Esophagus muscularis mucosa (tissue), 4 donors: ENCODE measurements at places on chromosomes 13 and 19. TPM values are rescaled to one million over a fixed set of nuclear protein-coding genes. Genes with fewer than 3 reads are reported as not detected.

Gene LGALS4
- total RNA-seq, result 0.50 TPM

Gene KLK3
- not detected for total RNA-seq

Gene LYPD3
- 0.69 TPM for total RNA-seq

Gene TUBB4A
- total RNA-seq, result 1.7 TPM

DNA sequence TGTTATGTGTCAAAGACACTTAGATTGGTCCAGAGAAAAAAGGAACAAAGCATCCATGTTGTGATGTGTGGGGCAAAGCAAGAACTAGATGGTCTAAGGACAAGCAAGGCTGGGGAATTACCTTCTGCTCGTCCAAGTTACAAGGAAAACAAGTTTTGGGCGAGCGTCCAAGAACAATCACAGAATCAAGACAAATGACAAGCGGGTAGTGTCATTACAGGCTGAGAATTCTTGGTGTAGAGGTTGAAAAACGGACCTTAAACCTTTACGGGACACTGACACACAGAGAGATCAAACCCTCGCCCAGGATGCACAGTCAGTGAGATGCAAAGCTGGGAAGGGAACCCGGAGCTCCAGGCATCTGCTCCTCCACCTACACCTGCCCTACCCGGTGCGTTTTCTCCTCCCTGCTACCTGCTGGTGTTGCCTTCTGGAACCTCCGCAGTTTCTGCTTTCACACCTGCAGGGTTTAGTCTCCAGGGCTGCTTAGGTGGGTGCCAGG, 515 bp upstream of the ZNF324B start:
- no peak for DNase-seq
